Sciatic nerve (tissue), 2 donors: ENCODE measurements at places on chromosomes 11 and 22.

DNA sequence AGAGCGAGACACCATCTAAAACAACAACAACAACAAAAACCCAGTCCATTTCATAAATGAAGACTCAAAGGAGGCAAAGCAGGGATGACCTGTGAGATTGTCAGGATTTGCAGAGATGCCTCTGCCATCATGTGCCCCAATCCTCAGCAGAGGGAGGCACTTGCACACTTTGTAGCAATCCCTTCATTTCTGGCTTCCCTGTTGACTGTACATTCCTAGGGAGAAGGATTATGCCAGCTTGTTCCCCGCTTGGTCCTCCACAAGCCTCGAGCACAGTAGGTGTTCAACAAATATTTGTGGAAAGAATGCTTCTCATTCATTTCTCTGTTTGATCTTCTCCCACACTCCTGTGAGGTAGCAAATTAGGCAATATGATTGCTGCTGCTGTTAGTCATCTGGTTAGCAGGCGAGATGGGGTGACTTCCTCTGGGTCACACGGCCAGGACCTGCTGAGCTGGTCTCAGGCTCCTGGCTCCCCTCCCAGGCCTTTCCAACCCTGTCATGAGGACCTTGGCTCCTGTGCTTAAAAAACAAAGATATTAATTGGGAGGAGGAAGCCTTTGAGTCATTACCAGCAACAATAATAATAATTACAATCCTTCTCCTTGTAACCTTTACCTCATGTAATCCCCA is 34.1 kb downstream of the LIF start:
- DNase-seq = peak; percentile 80

GRCh38 chr11:71505001-71505400 is 22.1 kb upstream of the KRTAP5-7 start:
- DNase-seq = no peak

DNA sequence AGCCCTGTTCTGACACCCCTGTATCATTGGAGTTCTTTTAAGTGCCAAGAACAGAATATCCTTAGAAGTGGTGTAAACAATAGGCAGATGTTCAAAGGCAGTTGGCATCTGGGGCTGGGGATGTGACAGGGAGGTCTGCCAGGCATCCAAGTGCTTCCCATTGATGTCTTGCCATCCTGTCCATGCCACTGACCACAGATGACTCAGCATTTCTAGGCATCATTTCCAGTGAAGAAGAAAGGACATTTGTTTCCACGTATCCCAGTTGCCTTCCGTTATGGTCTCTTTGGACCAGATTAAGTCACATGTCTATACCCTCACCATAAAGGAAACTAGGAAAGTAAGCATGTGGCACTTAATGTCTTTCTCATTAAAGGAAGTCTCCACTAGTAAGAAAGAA is 76.7 kb upstream of the BARX2 start:
- DNase-seq = no peak

GRCh38 chr22:30290342-30291057 is 1.2 kb upstream of the CASTOR1 start:
- DNase-seq = no peak

DNA sequence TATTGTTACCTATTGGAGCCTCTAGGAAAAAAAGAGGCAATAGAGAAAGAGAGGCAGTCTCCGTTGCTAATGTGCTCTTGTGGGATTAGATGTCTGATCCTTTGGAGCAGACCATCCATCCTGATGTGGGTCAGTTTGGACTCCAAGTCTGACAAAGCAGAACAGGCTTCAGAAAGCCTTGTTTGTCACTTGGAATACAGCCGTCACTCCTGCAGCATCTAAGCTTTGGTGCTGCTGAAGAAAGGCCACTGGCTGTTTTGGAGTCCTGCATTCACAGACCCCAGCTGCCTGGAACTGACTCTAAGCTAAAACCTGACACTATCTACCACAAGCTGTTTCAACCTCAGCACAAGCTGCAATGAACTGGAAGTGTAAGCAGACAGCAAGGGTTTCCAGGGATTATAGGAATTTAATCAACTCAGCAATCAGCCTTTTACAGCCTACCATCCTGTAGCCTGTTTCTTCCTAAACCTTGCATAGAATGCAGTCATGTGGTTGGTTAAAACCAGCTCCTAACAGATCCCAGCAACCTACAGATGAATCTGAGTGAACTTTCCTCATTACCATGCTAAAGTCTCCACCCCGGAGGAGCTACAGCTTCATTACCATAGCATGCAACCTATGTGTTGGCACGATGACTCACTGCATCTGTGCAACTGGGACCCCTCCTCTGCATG is 3.7 kb upstream of the PLAAT4 start:
- no peak for DNase-seq

DNA sequence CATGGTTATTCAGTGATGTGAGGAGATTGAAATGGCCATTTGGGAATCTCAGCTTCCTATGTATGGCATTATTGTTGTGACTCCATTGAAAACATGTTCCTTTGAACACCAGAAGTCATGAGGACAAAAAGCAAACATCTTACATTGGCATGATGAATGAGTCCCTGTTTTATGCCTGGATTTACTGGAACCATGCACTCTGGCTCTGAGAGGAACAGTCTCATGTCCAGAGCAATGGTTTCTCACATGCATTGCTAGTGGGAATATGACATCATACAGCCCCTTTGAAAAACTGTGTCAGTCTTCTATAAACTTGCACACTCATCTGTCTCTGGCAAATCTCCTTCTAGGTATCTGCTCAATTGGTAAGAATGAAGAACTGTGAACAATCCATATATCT is 3.4 kb upstream of the KDM4F start:
- DNase-seq = no peak

DNA sequence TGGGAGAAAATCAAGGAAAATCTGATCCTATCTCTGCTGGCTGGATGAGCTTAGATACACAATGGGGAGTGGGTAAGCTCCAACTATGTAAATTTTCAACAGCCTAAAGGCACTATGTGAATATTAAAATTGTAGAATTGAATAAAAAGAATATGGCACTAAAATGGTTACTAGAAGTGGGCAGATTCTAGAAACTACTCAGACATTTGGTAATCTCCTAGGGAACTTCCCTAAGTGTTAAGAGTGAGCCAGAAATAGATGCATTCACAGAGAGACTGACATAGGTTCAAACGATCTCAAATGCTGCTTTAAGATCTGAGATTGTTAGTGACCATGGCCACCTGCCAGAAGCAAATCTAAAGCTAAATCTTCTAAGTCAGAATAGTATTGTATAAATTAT is 4.3 kb upstream of the OR52E1 start:
- no peak for DNase-seq

GRCh38 chr11:61966734-61967115 is 709 bp downstream of the FTH1 start:
- DNase-seq = peak; percentile 64

DNA sequence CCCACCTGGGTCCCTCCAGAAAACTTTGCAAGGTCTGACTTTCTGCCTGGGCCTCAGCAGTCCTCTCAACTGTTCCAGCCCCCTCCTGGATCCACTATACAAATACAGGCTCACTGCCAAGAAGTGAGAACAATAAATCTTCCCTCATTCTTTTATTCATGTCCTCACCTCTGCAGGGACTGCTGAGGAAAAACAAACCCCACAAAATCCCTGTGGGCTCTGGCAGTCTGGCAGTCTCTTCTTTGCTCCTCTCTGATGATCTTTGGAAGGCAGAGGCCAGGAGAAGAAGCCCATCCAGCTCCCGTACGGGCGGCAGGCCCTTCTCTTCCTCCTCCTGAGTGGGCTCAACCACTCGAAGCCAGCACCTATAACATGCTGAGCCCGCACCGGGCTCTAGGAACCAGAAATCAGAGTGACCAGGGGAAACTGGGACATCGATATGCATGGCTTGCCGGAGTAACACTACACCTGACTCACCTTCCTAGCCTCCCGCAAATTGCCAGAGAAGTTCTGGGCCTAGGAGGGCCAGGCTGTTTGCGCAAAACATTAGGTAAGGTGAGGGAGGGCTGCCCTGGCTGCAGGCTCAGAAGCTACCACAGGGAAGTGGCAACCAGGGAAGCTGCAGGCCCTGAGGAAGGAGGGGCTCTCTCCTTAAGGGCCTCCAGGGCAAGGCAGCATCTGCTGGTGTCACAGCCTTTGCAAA is 24.2 kb downstream of the TMPRSS5 start:
- no peak for DNase-seq

- DNase-seq = no peak
Measured at GRCh38 chr11:78533399-78533798, 41.3 kb downstream of the NARS2 start.

DNA sequence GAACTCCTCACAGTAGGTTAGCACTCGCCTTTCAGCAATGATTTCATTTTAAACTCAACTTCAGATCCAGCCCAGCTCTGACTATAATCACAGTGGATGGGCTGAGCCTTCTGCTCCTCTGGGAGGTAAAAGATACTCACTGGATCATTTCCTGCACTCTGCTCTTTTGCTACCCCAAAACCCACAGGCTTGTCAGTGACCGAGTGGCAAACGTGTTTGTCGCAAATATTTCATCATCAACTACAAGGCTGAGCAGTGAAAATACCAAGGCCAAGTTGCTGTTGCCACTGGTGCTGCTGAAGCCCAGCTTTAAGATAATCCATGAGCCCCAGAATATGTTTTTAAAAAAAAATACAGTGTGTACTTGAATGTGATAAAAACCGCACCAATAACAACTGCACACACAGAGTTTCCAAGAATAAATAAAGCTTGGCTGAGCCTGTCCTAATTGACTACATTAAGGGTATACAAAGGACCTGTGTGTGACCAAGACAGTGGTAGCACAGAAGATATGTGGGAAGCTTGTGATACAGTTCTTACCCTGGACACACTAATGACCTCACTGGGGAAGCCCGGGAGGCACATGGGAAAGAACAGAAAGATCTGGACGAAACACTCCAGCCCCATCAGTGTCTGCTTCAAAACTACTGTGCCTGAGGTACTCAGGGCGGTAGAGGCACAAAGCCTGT is 41.3 kb downstream of the ABTB2 start:
- no peak for DNase-seq

- DNase-seq = no peak
Measured at GRCh38 chr11:45023065-45023365, 72.3 kb upstream of the TP53I11 start.

DNA sequence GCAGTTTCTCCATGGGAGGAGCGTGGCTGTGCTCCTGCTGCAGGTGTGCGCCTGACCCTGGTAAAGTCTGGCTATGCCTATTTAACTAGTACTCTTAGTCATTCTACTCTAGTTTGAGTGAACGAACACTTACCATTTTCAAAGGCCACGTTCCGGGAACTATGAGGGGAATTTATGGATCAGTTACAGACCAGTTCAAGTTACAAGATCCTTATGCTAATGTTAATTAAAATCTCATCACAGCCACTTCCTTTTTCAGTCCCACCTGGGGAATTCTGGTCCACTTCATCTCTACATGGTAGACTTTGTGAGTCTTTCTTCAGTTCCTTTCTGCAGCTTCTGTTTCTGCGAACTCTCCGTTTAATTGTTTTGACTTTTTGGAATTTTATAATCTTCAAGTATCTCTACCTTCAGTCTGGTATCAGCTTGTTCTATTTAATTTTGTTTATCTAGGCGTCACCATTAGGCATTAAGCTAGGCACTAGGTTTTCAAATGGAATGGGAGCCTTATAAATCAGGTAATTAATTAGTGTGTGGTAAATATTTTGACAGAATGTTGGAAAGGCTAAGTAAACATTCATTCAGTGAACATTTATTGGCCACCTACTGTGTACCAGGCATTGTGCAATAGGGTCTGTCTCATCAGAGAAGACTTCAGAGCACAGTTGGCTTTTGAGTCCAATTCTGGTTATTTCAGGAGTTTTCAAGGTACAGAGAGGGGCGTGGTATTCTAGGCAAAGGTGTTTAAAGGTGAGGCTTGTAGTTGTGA is 78.9 kb downstream of the GRK3 start:
- DNase-seq = no peak

GRCh38 chr11:19975414-19975990 is 184.8 kb downstream of the DBX1 start:
- no peak for DNase-seq
